Putamen (tissue), 1 donor: ENCODE measurements at places on chromosomes 5 and 9.

DNA sequence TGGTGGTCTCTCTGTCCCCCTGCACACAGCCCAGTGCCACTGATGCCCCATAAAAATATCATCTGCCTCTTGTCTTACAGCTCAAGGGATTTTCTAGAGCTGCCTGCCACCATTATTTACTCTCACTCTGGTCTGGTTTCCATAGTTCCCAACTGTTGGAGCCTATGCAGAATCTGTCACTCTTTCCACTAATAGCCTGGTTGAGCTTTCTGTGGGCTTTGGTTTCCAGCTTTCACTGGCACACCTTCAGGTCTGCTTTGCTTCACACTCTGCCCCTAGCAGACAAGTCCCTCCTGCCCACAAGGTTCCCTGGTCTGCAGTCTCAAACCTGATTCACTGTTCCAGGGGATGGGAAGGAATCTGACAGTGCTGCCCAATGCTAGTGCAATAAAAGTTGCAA lies 103.0 kb upstream of the FTMT start:
- no peak for DNase-seq

DNA sequence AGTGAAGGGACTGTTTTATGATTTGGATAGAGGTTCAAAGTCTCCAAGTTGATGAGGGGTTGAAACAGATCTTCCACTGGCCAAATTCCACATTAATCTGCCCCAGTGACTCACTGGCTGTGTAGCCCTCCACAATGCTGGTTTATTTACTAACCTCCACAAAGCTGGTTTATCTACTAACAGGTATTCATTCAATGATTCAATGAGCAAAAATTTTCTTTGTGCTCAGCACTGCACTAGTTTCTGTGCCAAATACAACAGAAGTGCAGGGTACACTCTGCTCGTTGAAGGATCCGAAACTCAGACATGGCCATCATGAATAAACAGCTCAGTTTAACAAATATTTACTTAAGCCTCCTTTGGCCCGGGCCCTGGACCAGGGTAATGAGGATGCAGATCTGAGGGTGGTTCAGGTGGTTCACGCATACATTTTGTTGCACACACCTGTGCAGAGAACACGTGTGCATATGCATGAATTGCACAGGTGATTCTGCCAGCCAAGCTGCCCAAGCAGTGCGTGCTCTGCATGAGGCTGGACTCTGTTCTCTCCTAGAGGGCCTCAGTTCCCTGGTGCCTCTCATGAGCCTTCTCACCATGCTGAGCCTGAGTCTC lies 71.0 kb downstream of the SH3PXD2B start:
- DNase-seq = no peak

DNA sequence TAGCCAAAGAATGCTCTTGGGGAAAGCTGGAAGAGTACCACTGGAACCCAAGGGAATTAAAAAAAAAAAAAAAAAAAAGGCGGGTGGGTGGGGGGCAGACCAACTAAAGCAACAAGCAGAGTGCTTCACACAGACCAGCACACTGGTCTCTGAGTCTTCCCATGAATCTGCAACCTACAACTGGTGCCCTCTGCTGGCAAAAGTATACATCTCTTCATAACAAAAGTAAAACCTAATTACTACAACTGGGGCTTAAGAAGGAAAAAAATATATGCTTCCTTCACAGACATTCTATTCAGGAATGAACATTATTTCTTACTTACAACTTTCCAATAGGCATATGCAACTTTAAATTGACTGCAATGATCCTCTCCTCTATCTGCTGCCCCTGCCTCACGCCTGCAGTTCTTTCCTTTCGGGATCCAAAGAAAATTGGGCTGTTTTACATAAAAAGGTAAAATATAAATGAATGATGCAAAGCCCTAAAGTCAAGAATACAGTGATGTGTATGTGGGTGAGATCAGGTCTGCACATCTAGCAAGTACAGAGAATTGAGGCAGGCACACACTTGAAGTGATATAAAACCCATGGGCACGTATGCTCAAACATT lies 7.2 kb upstream of the KLHL3 start:
- DNase-seq = peak; percentile 60

GRCh38 chr9:132472199-132472598 lies 62.2 kb downstream of the CFAP77 start:
- no peak for DNase-seq

DNA sequence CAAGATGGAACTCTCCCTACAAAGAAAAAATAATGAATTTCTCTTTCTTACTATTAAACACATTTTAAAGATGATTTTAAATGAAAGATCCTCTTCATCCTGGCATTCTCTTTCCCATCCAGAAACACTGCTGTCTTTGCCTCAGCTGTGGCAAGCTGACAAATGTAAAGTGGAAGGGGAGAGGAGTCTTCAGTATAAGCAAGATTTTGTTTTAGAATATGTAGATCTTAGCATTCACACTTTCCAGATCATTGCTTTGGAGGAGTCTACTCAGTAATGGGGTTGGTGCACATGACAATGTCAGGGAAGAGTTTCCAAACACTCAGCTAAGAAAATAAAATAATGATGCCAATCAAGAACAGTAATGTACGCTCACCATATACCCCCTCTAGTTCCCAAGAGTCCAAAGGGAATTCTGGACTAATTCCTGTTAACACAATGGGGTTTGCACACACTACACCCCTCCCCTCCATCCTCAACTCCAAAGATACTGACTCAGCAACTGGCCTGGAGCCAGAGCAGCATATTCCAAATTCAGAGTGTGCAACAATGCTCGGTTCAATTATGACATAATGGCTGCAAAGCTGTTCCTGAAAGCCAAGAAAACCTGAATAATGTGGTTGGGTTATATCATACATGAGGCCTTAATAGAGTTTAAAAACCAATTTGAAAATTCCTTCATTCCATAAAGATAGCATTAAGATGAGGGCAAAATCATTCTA lies 4.6 kb downstream of the C5orf63 start:
- DNase-seq = no peak

DNA sequence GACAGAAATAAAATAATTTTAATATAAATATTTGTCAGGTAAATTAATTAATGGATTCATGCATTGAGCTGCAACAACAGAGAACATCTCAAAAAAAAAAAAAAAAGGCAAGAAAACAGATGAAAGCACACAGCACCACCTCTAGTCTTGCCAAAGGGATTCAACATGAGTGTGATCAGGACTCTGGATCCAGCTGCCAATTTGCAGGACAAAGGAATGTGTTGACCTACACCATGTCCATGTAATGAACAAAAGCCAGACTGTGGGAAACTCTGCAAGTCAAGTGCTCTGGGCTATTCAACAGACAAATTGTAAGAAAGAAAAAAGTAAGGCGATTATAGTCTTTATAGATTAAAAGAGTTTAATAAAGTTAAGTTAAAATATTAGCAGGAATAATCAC lies 769.3 kb downstream of the TLR4 start:
- DNase-seq = no peak

DNA sequence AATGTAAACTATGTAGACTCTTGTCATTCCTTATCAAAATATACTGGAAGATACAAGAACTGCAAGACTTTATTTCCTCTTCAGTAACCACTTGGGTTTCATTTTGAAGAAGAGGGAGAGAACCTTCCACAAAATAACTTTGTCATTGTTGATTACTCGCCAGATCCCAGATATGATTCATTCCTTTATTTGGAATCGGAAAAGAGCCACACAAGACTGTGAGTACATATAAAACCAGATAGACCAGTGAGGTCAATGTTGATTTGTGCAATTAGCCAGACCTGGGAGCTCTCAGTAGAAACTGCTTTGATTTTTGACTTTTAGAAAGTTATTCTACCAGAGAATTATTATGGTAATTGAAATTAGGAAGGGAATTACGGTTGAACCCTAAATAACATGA lies 146.1 kb downstream of the TMEM167A start:
- DNase-seq = no peak
